ENCODE measurements at places on chromosomes 13 and 19.

GRCh38 chr19:53958168-53958571 is 4.6 kb upstream of the CACNG8 start:
- DNase-seq: peak; percentile 63

DNA sequence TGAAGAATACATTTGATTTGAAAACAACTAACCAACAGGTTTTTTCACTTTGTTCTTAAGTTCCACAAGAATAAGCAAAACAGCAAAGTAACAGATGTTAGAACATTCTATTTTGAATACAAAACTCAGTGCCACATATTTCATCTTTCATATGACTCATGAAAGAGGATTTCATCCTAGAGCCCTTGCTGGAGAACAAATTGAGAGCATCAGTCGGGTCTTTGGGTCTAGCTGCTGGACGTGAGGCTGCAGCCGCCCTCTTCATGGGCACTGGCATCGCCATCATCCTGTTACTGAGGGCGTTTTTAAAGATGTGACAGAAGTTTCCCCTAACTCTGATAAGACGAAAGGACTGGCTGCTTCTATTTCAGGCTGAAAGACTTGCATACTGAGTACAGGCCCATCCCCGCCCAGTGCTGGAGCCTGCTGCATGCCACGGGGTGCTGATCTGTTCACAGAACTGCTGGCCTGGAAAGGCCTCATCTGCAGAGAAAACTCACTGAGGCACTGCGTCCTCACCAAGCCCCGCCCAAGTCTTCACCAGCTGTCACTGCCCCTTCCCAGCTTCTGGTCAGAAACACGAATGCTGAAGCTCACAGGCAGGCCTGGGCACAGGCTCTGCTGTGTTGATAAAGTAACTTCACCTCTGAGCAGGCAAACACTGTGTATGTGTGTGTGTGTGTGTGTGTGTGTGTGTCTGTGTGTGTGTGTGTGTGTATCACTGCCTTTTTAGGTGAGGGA is 101.4 kb downstream of the TUBGCP3 start:
- no peak for DNase-seq

- DNase-seq: peak; percentile 98
Observed at GRCh38 chr19:18571564-18572344, at the start of gene UBA52. Gene UBA52 (plus strand): TSS chr19:18571857. CDS start chr19:18573301, 1,444 bp downstream.

DNA sequence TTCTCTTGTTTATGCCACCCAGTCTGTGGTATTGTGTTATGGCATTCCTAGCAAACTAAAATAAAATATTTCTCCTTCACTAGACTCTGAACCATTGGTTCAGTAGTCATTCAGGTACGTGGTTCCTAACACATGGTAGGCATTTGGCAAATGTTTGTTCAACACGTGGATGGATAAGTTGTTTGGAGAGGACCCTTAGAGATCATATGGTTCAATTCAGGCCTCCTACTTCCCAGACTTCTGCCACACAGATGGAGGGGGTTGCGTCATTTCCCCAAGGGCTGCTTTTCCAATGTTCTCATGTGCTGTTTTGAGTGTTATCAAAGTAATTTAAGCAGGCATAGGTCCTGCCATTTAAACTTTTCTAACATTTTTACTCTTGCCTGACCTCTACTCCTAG is 6.7 kb downstream of the CXCL17 start:
- DNase-seq: no peak

DNA sequence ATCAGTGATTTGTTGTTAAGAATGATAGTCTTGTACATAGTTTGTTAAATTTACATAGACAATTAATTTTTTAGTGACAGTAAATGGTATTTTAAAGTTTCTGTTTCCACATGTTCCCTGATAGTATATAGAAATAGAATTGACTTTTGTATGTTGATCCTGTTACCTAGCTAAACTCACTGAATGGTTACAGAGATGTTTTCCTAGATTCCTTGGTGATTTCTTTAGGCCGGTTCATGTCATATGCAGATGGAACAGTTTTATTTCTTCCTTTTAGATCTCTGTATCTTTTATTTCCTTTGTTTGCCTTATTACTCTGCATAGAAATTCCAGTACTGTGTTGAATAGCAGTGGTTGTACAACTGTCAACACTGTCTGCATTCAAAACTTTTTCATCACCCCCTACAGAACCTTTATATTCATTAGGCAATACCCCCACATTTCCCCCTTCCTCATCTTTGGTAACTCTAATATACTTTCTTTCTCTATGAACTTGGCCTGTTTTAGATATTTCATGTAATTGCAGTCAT is 86.3 kb downstream of the NBEA start:
- DNase-seq: no peak

GRCh38 chr13:19657872-19658591 is 24.6 kb downstream of the MPHOSPH8 start:
- no peak for DNase-seq

DNA sequence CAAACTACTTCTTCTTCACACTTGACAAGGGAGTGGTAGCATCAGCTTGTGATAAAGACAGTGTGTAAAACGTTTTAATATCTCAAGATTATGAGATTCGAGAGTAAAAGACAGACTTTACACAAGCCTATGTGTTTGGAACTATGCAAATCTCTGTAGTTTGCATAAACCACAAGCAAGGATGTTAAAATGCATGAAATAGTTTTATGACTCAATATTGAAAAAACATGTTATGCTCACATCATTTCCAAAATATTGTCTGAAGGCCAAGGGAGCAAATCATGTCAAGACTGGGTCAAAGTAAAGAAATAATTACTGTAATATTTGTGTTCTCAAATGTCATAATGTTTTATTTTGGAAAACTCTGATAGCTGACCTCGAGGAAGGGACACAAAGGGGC is 316.8 kb upstream of the KLF12 start:
- no peak for DNase-seq

DNA sequence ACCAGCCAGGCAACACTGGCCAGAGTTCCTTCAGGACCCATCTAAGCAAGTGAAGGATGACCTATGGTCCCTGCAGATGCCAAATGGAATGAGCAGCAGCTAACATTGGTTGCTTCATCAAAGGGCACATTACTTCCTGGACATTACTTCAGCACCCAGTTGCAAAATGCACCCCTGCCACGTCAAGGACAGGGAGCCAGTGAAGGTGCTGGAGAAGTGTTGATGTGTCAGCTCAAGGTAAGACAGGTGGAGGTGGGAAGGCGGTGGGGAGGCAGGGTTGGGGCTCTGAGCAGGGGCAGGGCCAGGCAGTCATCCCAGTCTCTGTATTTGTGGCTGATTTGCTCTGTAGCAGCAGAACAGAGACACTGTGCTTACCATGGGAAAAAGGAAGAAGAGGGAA is 14.6 kb downstream of the CSNK1A1L start:
- no peak for DNase-seq

DNA sequence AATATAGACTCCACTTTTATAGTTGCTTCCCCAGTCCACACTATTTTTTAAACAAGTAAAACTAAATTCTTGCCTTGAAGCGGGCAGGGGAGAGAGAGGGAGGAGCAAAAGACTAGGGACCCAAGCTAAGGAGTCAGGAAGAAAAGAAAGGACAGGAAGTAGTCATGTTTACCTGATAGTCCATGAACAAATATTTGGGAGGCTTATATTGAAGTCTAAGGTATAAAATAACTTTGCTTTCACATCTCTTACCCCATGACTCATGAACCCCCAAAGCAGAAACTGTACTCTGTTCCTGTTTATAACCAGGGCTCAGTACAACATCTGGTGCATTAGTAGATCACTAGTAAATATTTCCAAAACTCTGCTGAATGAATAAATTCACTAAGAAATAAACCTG is 67.3 kb downstream of the ZAR1L start:
- DNase-seq: no peak

GRCh38 chr19:6062274-6062673 is 48.0 kb downstream of the RFX2 start:
- DNase-seq: no peak

DNA sequence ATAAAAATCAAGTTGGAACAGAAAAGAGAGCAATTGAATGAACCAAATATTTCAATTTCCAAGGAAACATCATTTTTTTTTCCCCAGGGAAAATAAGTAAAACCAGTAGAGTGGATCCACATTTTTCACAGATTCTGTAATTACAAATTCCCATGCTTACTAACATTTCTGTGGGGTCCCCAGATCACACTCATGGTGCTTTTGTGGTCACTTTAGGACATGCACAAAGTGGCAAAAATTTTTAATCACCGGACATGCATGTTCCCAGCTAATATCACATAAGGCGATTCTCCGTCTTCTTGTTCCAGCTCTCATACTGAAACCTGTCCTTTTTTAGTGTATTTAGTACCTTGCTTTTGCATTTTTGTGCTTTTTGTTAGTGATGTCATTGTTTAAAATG is 748.2 kb upstream of the SLITRK1 start:
- DNase-seq: no peak

- no peak for DNase-seq
Observed at GRCh38 chr19:30651066-30651465, 278.9 kb downstream of the ZNF536 start.

DNA sequence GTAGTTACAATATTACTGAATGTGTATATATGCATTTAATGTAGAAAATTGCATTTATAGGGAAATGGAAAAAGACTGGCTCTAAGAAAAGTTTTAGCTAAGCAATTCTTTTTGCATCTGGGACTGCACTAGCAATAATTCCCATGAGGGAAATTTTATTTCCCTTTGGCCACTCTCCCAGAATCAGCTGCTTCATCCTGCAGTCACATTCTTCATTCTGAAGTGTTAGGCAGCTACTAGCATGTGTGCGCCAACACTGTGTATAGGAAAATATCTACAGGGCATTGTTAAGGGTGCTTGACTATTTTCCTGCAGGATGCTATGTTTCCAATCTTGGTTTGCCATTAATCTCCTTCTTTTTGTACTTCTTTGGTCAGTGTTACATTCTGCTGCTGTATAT is 312.8 kb upstream of the PCDH20 start:
- DNase-seq: no peak

- DNase-seq: no peak
Observed at GRCh38 chr13:93116809-93117208, 109.8 kb upstream of the GPC6 start.

- peak; percentile 8 for DNase-seq
Observed at GRCh38 chr19:1395194-1396018, 5.9 kb downstream of the GAMT start.
